ENCODE measurements at places on chromosomes 2 and 18.

DNA sequence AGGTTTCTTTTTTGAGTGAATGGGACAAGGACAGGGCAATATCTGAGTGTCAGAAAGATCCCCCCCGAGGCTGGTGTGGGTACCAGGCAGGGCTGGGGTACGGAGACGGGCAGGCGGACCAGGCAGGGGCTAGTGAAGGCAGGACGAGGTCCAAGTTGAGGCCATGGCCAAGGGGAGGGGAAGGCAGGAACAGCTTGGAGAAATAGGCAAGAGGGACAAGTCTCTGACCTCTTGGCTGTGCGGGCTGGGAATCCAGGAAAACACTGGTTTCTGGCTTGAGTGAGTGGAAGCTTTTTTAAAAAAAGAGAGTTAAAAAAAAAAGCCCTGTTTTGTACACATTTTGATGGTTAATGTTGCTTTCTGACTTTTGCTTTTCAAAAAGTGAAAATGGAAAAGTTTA, 30.3 kb downstream of the ASAP2 start:
- DNase-seq: no peak

GRCh38 chr2:228067309-228067708, 114.2 kb downstream of the SPHKAP start:
- DNase-seq: no peak

- no peak for DNase-seq
Observed at GRCh38 chr2:17719562-17720371, 33.8 kb downstream of the SMC6 start.

DNA sequence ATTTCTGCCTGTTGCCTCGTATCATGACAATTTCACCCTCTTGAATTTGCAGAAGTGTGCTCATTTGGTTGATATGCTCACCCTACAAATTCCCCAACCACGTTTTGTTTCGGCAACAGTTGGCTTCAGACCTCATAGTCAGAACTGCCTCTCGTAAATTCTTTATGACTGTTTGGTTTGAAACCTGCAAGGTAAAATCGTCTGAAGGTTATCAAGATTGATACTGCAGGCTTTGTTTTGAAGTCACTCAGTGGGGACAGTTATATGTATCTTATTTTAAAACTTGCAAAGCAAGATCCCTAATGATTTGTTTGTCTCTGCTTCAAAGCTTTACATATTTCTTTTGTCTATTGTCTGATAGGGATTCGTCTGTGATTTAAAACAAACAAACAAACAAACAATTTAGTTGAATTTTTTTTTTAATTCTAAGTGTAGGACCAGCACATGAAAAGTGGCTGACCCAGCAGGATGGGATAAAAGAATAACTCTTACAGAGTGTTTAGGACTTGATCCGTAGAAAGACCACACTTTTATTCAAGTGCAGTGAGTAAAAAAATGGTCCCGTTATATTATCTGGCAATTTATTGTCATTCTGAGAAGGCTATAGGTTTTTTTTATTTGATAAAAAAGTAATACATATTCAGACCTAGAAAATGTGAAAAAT, 45.7 kb upstream of the MYCN start:
- no peak for DNase-seq

DNA sequence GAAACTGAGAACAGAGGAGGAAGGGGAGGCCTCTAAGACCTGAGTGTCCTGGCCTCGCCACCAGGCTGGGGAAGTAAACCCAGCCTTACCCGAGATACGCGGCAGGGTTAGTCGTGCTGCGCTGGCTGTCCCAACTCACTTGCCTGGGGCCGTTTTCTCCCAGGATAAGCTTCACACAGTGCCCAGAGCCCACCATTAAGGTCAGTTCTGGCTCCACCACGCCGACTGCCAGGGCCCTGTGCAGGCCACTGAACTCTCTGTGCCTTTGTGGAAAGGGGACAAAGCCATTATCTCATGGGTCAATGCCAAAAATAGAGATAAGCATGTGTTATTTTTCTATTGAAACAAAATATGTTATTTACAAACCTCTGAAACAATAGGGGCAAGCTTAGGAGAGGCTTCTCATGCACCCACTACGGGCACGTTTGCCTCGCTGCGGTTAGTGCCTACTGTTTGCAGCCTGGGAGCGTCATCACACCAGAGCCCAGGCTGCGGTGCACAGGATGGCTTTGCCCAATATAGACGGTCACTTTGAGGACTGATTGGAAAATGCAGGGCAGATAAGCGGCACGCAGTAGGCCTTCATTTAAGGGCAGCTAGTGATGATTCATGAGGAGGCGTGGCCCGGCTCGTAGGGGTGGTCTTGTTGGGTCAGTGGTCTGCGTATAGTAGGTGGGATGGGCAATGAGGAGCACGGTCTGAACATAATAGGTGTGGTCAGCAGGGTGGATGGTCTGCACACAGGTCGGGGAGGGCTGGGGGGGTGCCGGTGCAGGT, 242.1 kb downstream of the GLI2 start:
- no peak for DNase-seq

GRCh38 chr2:212956665-212957607, 194.5 kb downstream of the IKZF2 start:
- no peak for DNase-seq

DNA sequence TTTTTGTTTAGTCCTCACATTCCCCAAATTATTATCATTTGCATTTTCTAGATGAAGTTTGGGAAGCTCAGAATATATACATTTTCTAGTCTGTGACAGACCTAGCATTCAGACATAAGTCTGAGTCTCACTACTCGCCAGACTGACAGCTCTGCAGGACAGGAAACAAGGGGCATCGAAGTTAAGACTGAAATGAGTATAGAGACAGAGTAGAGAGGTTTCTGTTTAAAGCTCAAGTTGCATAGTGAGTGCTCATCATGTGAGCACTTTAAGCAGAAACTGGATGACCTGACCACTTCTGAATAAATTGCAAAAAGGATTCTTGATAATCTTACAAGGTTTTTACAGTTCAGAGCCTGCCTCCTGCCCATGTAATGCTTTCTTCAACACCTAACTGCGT, 1.1 kb downstream of the HADHB start:
- DNase-seq: peak; percentile 20

DNA sequence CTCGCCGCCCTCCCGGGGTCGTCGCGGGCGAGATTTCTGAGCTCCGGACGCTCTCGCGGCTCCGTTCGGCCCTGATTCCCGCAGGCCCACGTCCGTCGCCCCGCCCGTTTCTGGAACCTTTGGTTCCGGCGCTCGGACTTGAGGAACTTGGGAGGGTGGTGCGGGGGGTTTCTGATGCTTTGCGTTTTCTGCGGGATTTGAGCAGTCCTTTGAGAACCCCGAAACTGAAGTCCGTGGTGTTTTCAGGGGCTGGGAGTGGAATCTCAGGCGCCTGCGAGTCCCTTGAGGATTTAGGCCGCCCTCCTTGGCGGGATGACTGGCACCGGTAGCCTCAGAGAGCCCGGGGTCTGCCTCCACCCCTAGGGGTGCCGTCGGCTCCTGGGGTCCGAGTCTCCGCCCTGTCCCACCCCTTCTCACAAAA, 336 bp downstream of the THNSL2 start:
- DNase-seq: no peak

GRCh38 chr2:14998546-14998945, 366.0 kb downstream of the LRATD1 start:
- no peak for DNase-seq

GRCh38 chr2:237995036-237995435, 28.2 kb downstream of the UBE2F start:
- DNase-seq: no peak

GRCh38 chr2:15069149-15069548, 436.6 kb downstream of the LRATD1 start:
- peak; percentile 36 for DNase-seq

DNA sequence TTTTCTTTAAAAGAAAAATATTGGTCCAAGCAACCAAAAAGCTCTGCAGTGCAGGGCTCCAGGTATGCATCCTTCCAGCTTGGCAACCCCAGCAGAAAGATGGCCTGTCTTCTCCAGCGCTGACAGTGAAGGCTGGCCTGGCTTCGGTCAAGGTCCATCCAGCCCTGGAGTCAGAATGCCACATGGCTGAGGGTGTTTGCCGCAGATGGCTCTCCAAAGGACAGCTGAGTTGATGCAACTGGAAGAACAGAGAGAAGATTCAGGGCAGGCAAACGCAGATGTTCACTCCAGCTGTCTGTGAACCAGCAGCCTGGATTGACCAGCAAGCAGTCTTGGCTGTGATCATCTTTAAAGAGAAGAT, 51.4 kb downstream of the MARCO start:
- no peak for DNase-seq

DNA sequence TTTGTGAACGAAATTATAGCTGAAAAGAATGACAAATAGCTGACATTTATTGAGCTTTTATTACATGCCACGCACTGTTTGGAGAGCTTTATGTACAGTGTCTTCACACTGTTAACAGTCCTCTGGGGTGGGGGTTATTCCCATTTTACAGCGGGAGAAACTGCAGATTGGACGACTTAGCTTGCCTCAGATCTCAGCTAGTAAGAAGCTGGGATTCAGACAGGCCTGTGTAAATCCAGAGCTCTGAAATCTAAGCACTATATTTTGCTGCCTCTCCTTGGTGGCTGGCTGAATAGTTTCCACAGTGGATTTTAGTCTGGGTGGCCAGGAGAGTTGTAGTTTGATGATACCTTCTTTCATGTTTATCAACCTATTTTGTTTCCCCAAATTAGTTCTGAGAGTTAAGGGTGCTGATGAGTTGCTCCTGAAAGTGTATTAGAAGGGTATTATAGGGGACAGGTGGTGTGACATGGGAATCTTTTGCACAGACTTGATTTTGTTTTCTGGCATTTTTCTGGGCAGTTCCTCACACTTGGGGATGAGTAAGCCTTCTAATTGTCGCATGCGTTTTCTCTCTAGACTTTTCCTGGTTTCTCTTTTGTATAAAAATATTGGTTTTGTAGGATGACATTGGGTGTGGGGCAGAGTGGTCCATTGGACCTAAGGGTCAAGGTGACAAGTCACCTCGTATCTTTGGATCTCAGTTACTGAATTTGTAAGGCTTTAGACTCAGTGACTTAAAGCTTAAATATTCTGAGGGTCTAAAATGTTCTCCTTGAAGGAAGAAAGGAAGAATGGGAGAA, 1.5 kb downstream of the ACSL3 start:
- DNase-seq: peak; percentile 49

DNA sequence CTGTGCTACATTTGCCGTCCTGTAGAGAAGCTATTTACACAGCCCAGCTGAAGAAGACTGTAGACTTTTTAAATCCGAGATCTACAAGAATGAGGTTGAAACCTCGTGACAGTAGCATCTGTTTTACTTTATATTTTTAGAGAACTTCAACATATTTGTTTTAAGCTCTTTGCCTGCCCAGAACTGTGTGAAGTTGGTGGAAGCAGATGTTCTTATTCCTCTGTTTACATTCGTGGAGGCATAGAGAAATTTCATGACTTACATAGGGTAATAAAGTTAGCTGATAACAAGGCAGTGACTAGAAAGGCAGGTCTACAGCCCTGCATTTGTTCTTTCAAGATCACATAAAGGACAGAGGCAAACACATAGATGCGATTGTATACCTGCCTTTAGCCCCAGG, 47.0 kb upstream of the MAP3K20 start:
- no peak for DNase-seq

DNA sequence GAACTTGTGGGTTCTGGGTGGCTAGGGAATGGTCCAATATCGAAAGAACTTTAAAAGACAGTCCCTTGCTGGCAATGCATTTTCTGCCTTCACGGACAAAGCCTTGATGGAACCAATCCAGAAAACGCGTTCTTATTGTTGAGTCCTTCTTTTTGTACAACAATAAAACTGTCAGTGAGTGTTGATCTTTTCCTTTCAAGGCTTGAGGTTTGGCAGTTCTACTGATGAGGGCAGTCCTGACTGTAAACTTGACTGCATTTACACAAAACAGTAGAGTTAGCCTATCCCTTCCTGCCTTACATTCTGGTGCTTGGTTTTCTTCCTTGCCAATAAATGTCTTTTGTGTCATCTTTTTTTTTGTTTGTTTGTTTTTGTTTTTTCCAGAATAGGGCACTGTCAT, 2.5 kb upstream of the UGT1A7 start:
- peak; percentile 48 for DNase-seq

DNA sequence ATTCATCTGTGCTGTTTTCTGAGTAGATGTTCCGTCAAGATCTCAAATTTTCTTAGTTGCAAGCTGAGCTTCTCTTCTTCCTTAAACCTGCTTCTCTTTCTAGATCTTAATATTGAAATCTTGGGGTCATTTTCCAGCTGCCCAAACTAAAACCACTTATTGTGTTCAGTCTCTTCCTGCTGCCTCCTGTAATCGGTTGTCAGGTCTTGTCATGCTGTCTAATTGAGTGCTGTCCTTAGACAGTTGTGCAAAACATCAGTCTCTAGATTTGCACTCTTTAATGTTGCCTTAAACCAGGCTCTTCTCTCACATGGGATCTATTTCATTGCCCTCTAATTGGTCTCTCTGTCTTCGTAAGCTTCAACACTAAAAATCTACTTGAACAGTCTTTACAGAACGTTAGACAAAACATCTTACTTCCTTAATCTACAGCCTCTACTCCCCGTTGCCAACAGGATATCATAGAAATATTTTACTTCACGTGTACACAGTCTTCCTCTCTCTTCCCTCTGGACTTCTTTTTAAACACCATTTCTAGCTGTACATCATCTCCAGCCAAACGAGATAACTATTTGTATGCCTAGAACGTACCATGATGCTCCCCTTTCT, 34.9 kb downstream of the GPD2 start:
- DNase-seq: no peak

DNA sequence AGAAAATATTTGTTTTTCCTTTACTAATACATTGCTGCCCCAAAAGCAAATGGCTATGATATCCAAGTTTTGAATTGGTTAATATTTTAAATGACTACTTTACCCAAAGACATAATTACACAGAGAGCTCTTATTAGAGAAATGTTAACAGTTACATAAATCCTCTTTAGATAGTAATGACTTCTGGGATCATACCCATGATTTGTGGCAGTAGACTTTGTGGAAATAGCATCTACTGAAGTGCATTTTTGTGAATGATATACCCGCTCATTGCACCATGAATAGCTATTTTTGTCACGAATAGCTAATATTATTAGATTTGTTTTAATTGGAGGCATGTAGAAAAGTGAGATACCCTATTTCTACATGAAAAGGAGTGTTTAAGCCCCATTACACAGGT, 15.8 kb downstream of the NYAP2 start:
- DNase-seq: no peak

DNA sequence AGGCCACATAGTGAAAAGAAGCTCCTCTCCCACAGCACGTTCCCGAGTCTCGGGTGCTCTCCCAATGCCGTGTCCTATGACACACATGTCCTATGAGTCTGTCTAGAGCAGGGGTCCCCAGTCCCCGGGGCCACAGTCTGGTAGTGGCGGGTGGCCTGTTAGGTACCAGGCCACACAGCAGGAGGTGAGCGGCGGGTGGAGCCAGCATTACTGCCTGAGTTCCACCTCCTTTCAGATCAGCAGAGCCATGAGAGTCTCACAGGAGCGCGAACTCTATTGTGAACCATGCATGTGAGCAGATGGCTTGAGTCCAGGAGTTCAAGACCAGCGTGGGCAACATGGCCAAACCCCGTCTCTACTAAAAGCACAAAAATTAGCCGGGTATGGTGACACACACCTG, 112.6 kb downstream of the ZBTB7C start:
- DNase-seq: no peak

- DNase-seq: no peak
Observed at GRCh38 chr2:69936906-69937305, 22.0 kb downstream of the MXD1 start.
